Osteocyte (in vitro differentiated cells): ENCODE measurements at places on chromosomes 5 and 9. TPM values are rescaled to one million over a fixed set of nuclear protein-coding genes. Genes with fewer than 3 reads are reported as not detected.

- H3K36me3 ChIP-seq: peaks cover 1% of the 10 kb centered on the region
- H3K4me1 ChIP-seq: peaks cover 31% of the 10 kb centered on the region
- no peak for DNase-seq
- H3K27me3 ChIP-seq: no peaks in the 10 kb centered on the region
Observed at GRCh38 chr9:4080921-4081895, 218.7 kb downstream of the GLIS3 start.

GRCh38 chr9:131590907-131591844 lies 45.9 kb downstream of the PRRT1B start:
- H3K4me1 ChIP-seq: no peaks in the 10 kb centered on the region
- peak overlapping the region; percentile 41 for H3K27ac ChIP-seq
- peak; percentile 91 for DNase-seq
- no peak overlapping the region for H3K4me3 ChIP-seq

DNA sequence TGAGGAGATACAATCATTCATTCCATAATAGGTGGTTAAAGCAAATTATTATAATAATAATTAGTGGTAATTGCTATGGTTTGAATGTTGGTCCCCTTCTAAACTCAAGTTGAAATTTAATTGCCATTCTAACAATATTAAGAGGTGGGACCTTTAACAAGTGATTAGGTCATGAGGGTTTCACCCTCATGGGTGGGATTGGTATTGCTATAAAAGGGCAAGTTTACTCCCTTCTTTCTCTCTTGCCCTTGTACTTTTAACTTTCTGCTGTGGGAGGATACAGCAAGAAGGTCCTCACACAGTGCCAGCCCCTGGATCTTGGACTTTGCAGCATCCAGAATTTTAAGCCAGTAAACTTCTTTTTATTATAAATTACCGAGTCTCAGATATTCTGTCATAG lies 101.9 kb upstream of the PARP8 start:
- H3K4me1 ChIP-seq: no peaks in the 10 kb centered on the region
- no peak overlapping the region for H3K4me3 ChIP-seq
- DNase-seq: no peak
- H3K27ac ChIP-seq: no peak overlapping the region
- H3K27me3 ChIP-seq: peaks cover 15% of the 10 kb centered on the region
- peaks cover 3% of the 10 kb centered on the region for H3K36me3 ChIP-seq

DNA sequence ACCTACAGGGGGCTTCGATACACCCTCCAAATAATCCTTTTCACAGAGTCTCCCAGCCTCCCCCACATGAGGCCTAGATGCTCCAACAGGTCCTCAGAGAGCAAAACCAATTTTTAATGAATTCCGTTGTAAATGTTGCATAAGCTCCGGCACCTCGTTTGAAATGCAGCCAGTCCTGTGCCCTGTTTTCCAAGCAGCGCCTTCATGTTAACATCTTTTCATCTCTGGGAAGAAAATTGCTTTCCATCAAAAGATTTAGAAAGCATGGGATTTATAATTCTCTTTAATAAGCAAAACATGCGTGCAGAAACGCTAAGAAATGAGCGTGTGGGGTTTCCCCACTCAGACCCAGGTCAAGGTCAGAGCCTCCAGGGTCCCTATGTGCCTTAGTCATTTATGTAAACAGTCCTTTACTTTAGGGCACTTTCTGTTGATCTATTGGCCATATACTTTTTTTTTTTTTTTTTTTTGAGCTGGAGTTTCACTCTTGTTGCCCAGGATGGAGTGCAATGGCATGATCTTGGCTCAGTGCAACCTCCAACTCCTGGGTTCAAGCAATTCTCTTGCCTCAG lies 177.5 kb upstream of the S1PR3 start:
- H3K27ac ChIP-seq: no peak overlapping the region
- peaks cover 6% of the 10 kb centered on the region for H3K27me3 ChIP-seq
- H3K4me1 ChIP-seq: peaks cover 44% of the 10 kb centered on the region
- no peak overlapping the region for H3K4me3 ChIP-seq

DNA sequence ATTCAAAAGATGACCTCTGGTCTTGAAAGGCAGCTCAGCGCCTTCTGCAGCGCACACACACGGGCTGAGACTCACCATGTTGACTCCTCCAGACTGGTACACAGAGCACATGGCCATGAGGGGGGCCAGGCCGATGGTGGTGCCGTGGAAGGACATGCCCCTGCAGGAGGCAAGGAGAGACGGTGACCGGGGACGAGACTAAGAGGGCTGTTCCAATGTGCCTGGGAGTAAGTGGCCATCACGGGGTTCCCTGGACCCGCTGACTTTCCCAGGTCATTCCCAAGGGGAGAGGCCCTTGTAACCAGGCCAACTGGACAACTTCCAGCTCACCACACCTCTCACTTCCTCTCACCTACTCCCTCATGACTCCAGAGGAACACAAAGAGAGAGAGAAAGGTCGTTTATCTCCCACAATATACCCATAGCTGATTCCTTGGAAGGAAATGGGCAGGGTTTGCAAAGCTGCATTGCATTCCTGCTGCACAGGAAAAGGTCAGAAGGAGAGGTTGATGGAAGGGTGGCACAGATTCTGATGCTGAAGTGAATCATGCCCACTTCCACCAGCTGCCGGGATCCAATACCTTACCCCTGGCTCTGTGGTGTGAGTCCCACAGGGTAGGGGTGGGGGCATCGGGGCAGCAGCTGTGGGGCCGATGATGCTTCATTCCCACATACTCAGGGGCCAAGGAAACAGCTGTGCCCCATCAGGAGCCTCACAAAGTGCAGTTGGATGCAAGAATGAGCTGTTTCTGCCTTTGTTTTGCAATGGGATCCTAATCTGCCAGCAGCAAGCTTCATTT lies 47.2 kb downstream of the NIPAL4 start:
- no peak for DNase-seq
- no peak overlapping the region for H3K4me3 ChIP-seq
- peak overlapping the region; percentile 56 for H3K27ac ChIP-seq
- no peaks in the 10 kb centered on the region for H3K27me3 ChIP-seq

ACTBL2 gene
- total RNA-seq: not detected in 2 replicates

GRCh38 chr9:110355911-110356310 lies 18.2 kb upstream of the TXNDC8 start:
- H3K4me3 ChIP-seq: no peak overlapping the region
- no peaks in the 10 kb centered on the region for H3K27me3 ChIP-seq
- no peak overlapping the region for H3K27ac ChIP-seq
- DNase-seq: no peak
- H3K36me3 ChIP-seq: no peaks in the 10 kb centered on the region
- peaks cover 7% of the 10 kb centered on the region for H3K4me1 ChIP-seq

- peak within 1 kb of the TSS; percentile 72 for H3K27ac ChIP-seq
- H3K27me3 ChIP-seq: peaks cover 18% of the 10 kb centered on the region
- H3K4me3 ChIP-seq: peak within 1 kb of the TSS; percentile 79
- peaks cover 6% of the 10 kb centered on the region for H3K36me3 ChIP-seq
- H3K4me1 ChIP-seq: peaks cover 20% of the 10 kb centered on the region
- peak; percentile 92 for DNase-seq
Observed at GRCh38 chr5:1523793-1524480, at the start of gene LPCAT1. Gene LPCAT1, minus strand, starts transcription at chr5:1523960. Its CDS starts 116 bp downstream, at chr5:1523844.

DNA sequence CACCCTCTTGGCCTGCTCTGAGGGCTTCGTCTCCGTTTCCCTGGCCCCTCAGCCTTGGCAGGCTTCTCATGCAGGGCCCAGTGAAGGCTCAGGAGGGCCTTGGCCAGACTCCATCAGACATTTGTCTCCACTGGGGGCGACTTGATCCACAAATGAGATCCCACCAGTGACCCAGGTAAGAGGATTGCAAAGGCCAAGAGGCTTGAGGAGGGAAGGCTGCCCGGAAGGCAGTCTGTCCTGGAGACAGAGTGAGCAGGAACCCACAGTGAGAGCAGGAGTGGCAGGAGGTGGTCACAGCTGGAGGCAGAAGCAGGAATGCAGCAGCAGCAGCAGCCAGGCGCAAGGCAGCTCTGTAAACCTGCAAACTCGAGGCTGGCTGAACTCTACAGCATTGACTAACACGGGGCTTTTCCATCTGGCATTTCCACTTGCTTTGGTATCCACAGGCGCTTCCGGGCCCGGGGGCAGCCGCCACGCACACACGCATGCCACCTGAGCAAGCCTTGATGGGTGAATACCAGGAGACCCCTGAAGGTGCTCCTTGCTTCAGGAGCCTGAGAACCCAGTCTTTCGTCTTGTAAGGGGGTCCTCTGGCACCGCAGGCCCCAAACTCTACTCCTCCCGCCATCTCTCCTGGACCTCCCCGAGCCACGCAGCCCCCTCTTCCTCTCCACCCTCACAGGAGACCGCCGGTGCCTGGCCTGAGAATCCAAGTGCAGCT lies 14.7 kb downstream of the MGAT1 start:
- no peaks in the 10 kb centered on the region for H3K27me3 ChIP-seq
- peak overlapping the region; percentile 44 for H3K4me3 ChIP-seq
- peak; percentile 87 for DNase-seq
- H3K36me3 ChIP-seq: peaks cover 12% of the 10 kb centered on the region
- peaks cover 67% of the 10 kb centered on the region for H3K4me1 ChIP-seq

- no peak overlapping the region for H3K4me3 ChIP-seq
- H3K36me3 ChIP-seq: no peaks in the 10 kb centered on the region
- H3K27ac ChIP-seq: no peak overlapping the region
Observed at GRCh38 chr9:122058051-122058450, 35.1 kb downstream of the TTLL11 start.

GRCh38 chr9:14432666-14433350 lies 118.9 kb upstream of the NFIB start:
- peaks cover 16% of the 10 kb centered on the region for H3K4me1 ChIP-seq
- H3K27ac ChIP-seq: no peak overlapping the region
- peaks cover 3% of the 10 kb centered on the region for H3K27me3 ChIP-seq
- no peaks in the 10 kb centered on the region for H3K36me3 ChIP-seq

DNA sequence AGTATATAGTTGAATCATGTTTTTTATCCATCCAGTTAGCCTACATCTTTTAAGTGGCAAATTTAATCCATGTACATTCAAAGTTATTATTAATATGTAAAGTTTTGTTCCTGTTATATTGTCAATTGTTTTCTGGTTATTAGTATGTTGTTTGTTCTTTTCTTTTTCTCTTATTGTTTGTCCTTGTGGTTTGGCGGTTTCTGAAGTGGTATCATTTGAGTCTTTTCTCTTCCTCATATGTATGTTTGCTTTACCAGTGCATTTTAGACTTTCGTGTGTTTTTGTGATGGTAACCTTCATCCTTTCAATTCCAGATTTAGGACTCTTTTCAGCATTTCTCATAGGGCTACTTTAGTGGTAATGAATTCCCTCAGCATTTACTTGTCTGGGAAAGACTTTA lies 130.4 kb upstream of the RFX3 start:
- H3K4me1 ChIP-seq: peaks cover 5% of the 10 kb centered on the region
- peaks cover 53% of the 10 kb centered on the region for H3K27me3 ChIP-seq
- no peak overlapping the region for H3K27ac ChIP-seq
- no peaks in the 10 kb centered on the region for H3K36me3 ChIP-seq
- H3K4me3 ChIP-seq: no peak overlapping the region

- no peak overlapping the region for H3K27ac ChIP-seq
- H3K27me3 ChIP-seq: no peaks in the 10 kb centered on the region
- no peak for DNase-seq
- peaks cover 7% of the 10 kb centered on the region for H3K4me1 ChIP-seq
Observed at GRCh38 chr5:50691399-50692016, 25.1 kb downstream of the PARP8 start.

DNA sequence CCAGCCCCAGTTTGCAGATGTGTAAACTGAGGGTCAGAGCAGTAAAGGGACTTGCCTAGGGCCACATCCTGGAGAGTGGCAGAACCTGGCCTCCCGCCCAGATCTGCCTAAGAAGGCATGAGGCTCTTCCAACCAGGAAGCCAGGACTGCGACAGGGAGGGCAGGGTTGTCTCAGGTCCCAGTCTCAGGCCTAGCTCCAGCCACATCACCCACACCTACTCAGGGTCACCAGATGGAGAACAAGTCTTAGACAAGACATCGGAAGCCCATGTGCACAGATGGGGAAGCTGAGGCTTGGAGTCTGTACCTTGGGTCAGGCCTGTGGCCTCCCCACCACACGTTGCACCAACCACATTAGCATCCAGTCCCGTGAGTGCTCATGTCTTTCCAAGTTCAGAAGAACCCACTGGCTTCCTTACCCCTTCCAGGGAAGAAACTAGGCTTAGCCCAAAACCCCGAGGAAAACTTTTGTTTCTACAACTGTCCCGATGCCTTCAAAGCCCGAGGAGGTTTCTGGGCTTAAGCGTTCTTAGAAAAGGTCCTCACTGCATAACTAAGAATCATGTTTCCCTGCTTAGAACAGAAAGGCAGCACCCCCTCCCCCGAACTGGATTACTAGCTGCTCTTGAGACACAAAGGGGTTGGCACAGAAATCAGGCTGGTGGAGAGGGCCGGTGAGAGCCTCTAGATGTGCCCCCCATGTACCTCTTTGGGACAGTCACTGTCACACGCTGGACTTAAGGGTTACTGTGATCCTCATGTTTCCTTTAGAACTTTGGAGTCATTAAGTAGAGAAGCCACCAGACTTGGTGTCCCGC lies 2.2 kb downstream of the FAM78A start:
- H3K36me3 ChIP-seq: no peaks in the 10 kb centered on the region
- no peak overlapping the region for H3K4me3 ChIP-seq
- no peak overlapping the region for H3K27ac ChIP-seq
- H3K4me1 ChIP-seq: peaks cover 4% of the 10 kb centered on the region
- no peak for DNase-seq

DNA sequence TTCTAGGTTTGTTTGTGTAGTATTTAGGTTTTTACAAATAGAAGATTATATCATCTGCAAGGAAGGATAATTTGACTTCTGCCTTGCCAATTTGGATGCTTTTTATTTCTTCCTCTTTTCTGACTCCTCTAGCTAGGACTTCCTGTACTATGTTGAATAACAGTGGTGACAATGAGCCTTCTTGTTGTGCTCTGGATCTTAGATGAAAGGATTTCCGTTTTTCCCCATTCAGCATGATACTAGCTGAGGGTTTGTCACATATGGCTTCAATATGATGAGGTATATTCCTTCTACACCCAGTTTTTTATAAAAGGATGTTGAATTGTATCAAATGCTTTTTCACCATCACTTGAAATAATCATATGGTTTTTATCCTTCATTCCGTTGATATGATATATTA lies 101.4 kb downstream of the FBXO4 start:
- H3K27ac ChIP-seq: no peak overlapping the region
- H3K27me3 ChIP-seq: peaks cover 2% of the 10 kb centered on the region

- H3K27me3 ChIP-seq: no peaks in the 10 kb centered on the region
- DNase-seq: no peak
- no peak overlapping the region for H3K27ac ChIP-seq
- H3K36me3 ChIP-seq: no peaks in the 10 kb centered on the region
Observed at GRCh38 chr9:75826314-75826713, 64.2 kb upstream of the PCSK5 start.

- no peak for DNase-seq
- H3K27ac ChIP-seq: no peak overlapping the region
- no peak overlapping the region for H3K4me3 ChIP-seq
- H3K36me3 ChIP-seq: peaks cover 28% of the 10 kb centered on the region
Observed at GRCh38 chr9:126397056-126397455, 70.4 kb downstream of the MVB12B start.

- H3K27me3 ChIP-seq: no peaks in the 10 kb centered on the region
- H3K4me1 ChIP-seq: peaks cover 4% of the 10 kb centered on the region
- no peak overlapping the region for H3K27ac ChIP-seq
- H3K4me3 ChIP-seq: no peak overlapping the region
- no peak for DNase-seq
Observed at GRCh38 chr9:6689893-6690674, 44.6 kb upstream of the GLDC start.
